ENCODE measurements at places on chromosomes 12 and 14.

- DNase-seq: no peak
Observed at GRCh38 chr14:22555384-22556011, 33.5 kb downstream of the DAD1 start.

DNA sequence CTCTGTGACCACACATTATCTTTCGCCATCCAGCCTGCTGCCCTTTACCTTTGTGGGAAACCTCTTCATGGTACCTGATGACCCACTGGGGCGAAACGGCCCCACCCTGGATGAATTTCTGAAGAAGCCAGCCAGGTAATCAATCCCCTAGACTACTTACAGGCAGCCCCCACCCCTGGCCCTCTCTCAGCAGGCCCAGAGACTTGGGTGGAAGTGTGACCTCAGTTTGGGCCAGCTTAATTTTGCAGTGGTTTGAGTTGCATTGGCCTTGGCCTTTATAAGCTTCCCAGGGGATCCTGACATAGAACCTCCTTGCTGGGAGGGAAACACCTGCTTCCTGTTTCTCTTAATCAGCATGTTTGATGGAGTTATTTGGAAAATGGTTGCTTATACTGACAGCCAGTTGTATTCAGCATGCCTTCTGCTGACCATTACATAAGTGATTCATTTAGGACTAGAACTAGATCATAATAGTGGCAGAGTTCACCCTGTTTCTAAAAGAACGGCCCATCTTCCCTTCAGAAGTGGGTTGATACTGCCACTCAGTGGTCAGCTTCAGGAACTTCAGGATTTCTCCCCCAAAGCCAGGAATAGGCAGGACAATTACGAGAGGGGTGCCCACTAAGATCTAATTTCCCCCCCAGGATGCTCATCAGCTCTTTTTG is 6.1 kb downstream of the SDR39U1 start:
- peak; percentile 76 for DNase-seq

- DNase-seq: no peak
Observed at GRCh38 chr14:66824251-66824650, 316.3 kb downstream of the GPHN start.

DNA sequence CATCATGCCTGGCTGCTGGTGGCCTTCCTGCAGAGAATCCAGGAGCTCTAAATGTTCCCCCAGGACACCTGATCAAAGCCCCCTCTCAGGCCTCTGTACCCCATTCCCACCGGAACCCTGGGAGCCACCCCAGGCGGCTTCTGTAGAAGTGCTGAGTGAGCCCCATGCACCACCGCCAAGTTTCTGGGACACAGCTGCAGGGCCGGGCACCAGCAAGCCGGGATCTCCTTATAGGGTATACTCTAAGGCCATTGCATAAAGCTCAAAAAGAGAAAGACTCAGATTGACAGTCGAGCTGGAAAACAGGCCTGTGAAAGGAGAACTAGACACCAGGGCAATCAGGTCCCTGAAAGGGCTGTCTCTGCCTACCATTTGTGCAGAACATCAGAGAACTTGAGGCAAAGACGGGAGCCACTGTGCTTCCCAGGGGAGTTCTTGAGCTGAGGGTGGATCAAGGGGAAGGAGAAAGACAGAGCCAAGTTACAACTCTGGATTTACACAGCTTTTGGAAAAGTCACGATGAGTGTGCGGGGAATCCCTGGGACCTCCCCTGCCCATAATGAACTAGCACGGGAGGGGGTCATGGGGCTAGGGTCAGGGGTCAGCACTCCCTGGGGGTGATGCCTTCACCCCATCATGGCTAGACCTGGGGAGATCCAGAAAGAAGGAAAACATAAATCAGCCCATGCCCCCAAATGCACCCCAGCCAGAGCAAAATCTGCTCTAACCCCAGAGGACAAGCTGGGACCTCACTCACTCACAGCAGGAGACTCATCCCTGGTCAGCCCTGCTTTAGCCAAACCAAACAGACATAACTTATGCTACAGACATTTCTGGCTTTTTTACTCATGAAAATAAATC is 51.1 kb downstream of the ITPK1 start:
- DNase-seq: no peak

DNA sequence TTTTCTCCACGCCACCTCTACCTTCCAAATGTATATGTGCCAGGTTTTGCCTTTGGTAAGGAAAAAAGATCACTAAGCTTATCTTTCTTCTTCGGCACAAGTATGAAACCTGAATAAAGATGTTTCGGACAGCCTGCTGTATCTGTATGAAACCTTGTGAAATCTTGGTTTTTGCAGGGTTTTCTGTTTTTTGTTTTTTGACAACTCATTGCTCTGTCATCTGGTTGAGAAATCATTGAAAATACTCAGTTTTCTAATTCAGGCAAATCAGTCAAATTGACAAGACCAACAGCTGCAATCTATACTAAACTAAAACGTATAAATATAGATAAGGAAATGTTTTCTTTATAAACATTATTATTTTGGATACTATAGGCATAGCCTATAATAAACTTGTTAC is 63.1 kb upstream of the FGD4 start:
- DNase-seq: no peak
